ENCODE measurements at places on chromosomes 11 and 22.

DNA sequence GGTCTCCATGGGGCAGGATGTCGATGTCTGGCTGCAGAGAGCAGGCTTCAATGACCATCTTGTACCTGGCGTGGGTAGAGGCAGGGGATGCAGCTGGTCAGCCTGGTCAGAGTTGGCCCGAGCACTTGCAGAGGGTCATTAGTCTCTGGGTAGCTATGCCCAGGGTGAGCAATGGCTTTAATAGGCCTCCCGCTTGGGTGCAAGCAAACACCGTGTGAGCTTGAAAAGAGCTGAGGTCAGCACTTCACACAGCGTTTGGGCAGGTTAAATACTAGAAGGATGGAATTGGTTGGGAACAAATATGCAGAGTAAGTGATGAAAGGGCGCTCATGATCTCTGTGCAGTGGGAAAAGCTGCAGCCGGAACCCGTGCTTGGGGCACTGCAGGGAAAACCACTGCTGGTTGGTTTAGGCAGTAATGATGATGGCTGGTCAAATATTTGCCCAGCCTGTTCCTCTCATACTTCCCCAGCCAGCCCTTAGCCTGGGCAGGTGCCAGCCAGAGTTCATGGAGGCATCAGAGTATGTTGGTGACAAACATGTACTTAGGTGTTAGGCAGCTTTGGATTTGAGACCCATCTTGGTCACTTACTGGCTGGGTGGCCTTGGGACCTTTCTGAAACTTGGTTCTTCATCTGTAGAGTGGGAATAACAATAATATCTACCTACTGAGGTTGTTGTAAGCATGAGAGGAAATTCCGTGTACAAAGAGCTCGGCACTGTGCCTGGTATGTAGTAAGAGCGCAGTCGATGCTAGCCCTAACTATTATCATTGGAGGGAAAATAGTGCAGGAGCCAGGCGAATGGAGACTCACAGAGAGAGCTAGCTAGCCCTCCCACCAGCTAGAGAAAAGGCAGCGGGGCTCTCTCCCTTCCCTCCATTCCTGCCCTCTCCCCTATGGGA is 25.2 kb upstream of the KCNJ11 start:
- DNase-seq: no peak

DNA sequence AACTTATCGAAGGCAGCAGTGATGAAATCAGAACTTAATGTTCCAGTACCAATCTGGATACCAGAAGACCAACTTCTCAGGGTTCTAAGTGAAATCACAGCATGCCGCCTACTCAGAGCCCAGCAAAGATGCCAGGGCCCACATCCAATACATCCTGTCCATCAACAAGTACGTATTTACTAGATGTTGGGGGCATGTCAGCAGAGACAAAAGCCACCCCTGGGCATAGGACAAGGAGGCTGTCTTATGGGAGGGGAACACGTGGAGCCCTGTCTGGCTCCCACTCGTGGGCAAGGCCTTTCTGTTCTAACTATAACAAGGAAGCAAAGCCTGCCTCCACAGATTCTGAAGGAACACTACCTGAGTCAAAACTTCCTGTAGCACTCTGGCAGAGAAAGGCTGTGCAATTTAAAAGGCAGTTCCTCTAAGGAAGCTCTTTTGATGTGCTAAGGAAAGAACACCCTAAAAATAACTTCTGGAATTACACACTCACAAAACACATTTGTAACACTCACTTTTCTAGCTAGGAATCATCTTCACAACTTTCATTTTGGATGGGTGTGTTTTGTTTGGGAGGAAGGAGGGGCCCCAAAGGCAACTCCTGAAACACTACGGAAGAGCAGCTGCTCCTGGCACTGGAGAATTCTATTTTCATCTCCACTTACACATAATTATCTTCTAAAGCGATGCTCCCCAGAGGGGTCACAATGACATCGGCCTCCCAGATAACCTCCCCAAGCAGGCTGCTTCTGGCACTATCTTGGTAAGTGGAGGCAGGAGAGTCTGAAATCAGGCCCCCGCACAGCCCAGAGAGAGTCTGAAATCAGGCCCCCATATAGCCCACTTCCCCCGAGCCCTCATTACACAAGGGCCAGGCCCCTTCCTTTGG is 14.2 kb downstream of the SMCO4 start:
- no peak for DNase-seq

DNA sequence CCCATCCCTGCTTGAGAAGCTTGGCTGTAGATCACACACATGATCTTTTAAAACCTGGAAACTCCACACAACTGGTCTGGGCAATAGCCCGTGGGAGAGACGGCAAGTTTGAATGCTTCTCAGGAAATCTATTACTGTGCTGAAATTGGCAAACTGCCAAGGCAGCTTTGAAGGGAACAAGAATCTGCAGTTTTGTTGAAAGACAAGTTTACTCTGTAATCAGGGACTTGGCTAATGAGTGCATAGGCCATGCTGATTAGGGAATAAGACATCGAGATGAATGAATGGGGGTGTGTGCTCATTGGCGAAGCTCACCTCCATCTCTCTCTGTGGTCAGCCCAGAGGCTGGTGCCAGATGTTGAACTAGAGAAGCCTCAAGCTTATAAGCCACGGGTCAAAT is 218.8 kb downstream of the HIPK3 start:
- DNase-seq: no peak

DNA sequence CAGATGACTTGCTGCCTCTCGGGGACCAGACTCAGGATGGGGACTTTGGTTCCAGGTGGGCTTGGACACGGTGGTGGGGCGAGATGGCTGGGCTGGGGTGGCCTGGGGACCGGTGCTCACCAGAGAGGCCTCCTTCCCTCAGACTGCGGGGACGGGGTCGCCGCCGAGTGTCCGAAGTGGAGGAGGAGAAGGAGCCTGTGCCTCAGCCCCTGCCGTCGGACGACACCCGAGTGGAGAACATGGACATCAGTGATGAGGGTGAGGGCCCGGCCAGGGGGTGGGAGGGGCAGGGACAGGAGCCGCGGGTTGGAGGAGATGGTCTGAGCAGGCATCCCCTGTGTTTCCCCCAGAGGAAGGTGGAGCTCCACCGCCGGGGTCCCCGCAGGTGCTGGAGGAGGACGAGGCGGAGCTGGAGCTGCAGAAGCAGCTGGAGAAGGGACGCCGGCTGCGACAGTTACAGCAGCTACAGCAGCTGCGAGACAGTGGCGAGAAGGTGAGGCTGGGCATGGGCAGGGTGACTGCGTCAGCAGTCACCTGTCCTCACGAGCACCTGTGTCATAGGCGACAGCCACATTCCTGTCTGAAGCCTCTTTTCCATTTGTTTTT is 5.9 kb downstream of the SART1 start:
- no peak for DNase-seq

GRCh38 chr11:961921-962320 is 36.3 kb downstream of the AP2A2 start:
- DNase-seq: no peak
